AG10803 (cell line): ENCODE measurements at places on chromosomes 7 and 10.

DNA sequence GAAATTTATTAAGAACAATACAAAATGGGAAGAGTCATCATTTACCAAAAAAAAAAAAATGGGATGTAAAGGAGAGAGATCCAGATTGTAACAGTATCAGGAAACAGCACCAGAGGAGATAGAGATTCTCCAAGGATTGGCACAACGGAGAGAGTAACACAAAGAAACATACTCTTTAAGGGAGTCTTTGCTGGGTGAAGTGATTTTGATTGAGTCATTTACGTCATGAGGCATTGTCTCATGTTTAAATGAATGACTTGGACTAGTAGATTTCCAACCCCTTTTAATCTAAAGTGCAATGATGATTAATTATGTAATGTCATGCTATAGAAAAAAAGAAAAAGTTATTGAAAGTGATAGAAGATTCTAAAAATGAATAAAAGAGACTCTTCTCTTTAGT is 68.8 kb downstream of the ITGB8 start:
- DNase-seq = no peak

- DNase-seq = peak; percentile 37
These were observed 20.3 kb upstream of the IGF2BP3 start for GRCh38 chr7:23490357-23491135.

GRCh38 chr7:34157137-34157536 is 251.8 kb downstream of the BMPER start:
- peak; percentile 87 for DNase-seq

DNA sequence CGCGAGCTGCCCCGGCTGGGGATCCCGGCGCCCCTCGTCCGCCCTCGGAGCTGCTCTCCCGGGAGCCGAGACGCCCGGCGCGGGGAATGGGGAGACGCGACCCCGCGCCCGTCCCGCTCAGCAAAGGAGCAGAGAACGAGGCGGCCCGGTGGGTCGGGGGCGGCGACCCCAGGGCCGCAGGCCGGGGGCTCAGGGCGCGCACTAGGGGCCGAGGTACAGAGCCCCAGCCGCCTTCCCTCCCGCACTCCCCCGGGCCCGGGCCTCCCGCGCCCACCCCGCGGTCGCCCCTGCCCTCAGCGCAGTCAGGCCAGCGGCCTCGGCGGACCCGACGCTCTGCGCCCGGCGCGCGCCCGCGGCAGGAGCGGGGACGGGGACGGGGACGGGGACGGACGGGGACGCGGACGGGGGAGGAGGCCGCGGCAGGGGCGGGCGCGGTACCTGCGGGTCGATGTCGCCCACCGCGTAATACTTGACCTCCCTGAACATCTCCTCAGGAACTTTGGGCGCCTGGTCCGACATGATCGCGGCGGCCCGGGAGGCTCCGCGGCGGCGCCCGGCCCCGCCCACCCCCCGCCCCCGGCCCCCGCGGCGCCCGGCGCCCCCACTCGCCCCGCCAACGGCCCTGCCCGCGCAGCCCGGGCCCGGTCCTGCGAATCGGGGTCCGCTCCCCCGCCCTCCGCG is 373 bp downstream of the PAXIP1 start:
- no peak for DNase-seq

DNA sequence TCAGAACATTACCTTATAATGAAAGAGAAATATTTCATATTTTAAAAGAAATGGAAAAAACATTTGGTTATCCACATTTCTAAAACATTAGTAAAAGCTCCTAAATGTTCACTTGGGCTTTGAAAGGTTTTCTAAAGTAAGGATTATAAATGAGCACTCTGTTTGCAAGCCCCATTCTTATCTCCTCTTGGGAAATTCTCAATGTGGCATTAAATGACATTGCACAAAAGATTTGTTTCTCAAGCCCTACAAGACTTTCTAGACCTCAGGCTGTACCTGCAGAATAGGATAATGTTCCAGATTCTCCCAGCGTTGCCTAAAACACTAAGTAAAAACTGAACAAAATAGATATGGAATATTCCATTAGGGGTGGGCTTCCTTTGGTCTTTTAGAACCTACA is 658.0 kb upstream of the FOXK1 start:
- DNase-seq = no peak

DNA sequence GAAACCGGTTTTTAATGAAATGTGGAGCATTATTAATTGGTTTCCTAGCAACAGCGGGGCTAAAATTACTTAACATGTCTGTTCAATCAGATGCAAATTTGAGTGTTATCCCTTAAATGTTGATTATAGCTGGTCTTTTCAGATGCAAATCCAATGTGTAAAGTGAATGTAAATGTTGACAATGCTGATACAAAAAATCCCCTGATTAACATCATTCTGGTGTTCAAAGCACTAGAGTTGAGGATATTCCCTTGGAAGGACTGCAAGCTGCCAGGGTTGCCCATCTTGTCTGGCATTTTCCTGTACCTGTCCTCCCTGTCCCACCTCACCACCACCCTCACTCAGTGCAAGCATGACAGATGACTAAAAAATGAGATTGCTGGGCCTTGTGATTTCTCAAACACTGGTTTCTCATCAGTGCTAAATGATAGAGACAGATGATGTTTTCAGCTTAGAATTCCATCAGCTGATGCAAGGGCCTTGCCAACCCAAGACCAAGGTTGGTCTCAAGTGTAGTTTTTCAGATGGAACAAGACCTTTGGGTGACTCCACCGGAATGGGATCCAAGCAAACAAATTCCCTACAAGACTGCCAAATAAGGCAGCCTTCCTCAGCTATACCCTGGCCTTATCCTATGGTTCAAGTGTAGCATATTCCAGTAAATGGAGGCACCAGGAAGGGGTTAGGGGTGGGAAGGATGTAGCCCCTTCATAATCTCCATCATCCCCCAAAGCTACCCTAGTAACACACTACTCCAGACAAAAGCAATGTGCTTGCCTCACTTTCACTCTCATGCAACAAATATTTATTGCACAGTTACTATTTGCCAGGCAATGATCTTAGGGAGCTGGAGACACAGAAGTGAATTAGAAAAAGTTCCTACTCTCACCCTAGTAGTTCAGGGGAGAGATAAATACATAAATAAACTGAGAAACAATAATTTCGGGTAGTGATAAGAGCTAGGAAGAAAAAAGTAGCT is 54.9 kb downstream of the JAZF1 start:
- DNase-seq = peak; percentile 48

GRCh38 chr7:15612205-15612604 is 50.4 kb upstream of the AGMO start:
- DNase-seq = no peak

DNA sequence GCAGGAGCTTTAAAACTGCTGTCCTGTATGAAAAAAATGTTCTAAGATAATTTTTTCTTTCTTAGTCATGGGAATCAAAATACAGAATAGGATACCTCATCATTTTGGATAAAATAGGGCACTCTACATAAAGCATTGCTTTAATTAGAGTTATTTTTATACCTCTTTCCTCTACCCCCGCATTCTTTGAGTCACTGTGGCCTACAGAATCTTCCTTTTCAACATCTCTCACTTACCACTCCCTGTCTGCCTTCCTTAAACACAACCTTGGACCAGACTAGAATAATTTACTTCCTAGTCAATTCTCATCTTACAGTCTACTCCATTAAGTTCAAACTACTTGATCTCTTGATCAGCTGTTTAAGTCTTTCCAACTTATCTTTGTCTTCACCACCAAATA is 462.3 kb downstream of the PHTF2 start:
- peak; percentile 51 for DNase-seq

- no peak for DNase-seq
These were observed 163.2 kb downstream of the DKK1 start for GRCh38 chr10:52477305-52477704.

DNA sequence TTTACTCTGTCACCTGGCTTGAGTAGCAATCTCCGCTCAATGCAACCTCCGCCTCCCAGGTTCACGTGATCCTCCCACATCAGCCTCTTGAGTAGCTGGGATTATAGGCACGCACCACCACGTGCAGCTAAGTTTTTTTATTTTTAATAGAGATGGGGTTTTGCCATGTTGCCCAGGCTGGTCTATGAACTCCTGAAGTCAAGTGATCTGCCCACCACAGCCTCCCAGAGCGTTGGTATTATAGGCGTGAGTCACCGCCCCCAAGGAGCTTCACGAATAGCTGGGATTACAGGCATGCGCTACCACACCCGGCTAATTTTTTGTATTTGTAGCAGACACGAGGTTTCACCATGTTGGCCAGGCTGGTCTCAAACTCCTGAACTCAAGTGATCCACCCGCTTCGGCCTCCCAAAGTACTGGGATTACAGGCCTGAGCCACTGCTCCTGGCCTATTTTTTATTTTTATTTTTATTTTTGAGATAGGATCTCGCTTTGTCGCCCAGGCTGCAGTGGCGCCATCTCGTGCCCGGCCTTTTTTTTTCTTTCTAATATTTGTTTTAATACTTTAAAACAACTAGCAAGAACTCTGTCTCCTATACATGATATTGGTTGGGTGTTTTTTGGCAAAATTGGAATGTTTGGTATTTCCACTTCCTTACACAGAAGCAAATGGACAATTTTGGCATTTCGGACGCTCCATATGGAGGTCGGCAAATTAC is 1.1 kb downstream of the EFCAB10 start:
- DNase-seq = no peak

DNA sequence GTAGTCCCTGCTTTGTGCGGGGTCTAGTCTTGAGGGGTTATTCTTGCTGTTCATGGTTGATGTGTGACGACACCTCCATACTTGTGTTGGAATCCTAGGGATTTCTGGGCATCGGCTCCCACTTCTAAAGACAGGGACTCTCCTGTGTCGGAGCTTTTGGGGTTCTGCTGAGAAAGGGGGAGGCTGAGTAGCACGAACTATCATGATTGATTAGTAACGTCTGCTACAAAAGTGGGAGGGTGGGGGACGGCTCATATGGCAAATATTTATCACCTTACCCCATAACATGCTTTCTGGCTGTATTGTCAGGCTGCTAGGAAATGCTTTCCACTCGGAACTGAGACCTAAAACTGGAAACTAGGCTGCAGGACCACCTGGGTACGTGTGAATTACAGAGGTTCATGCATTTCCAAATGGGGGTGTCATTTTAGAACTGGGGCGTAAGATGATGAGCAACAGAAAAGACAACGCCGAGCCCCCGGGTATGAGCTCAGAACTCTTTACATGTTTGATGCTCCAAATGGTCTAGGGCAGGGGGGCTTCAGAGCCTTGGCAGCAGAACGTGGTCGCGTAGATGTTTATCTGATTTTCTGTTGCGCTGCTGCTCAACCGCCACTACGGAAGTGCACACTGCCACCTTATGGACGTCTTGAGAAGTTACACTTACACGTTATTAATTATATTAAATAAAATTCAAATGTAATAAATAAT is 15.1 kb upstream of the NME8 start:
- DNase-seq = peak; percentile 53

DNA sequence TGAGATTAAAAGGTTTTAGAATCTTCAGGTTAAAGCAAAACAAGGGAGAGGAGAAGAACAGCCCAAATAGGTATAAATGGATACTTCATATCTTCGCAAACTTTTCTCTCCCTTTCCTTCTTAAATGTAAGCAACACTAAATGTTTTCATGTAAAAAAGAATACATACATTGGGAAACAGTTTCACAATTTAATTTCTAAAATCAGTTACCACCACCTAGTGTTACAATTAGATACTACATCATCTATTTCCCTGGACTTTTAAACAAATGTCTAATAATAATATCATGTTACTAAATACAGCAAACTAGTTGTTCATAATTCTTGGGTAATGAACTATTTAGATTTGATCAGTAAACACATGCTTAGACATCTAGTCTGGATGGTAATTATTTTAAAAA is 35.8 kb downstream of the MINDY3 start:
- peak; percentile 34 for DNase-seq
